ENCODE measurements at places on chromosomes 4 and X.

DNA sequence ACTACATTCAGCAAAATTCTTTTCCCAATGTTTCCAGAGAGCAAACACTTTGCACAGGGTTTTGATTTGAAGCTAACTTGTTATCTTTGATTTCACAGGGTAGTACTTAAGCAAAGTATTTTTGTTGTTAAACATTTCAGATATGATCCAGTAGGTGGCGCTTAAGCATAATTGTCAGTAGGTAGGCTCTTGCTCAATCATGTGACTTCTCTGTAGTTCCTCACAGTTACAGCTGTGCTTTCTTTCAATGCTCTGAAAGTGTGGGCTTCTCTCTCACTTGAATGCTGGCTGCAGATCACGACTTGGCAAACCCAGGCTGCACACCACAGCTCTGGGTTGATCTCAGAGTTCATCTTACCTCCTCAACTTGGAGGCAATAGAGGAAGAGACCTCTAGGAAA is 1016.5 kb downstream of the SH3BGRL start:
- DNase-seq = peak; percentile 60

GRCh38 chr4:5638976-5639375 is 69.4 kb downstream of the EVC2 start:
- DNase-seq = no peak

- no peak for DNase-seq
Observed at GRCh38 chrX:153794897-153795816, 689 bp downstream of the SSR4 start.

DNA sequence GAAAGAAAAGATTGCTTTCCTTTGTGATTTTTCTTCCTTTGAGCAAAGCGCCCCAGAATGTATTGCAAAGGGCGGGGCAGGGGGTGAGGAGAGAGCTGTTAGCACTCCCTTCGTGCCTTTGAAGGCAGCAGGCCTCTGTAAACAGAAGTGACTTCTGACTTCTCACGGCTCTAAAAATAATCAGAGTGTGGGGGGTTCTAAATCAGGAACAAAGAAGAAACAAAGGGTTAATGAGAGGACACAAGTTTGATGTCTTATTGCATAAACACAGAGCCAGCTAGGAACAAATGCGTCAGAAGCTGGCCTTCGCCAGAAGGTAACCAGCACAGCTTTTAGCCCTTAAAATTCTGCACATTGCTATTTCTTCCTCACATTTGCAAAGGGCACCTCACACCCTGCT is 626.2 kb downstream of the MID1IP1 start:
- DNase-seq = no peak

- no peak for DNase-seq
Observed at GRCh38 chrX:137425986-137426385, 139.9 kb upstream of the ZIC3 start.

DNA sequence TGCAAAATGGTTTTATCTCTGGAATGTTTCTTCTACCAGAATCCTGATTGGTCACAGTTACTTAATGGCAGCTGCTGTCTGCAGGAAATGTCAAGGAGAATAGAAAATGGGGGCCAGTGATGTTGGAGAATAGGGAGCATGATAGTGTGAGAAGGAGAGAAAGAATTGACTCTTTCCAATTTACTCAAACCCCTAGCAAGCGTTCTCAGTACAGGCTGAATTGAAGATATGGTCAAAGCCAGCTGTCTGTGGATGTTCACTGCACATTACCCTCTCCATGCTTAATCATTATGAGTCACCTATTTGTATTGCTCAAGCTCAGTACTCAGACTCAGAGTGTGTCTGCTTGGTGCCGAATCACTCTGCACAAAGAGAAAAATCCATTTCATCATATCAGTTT is 57.8 kb upstream of the FAM47B start:
- no peak for DNase-seq

GRCh38 chr4:107711831-107712230 is 8.2 kb downstream of the PAPSS1 start:
- no peak for DNase-seq

GRCh38 chr4:153023139-153023538 is 87.0 kb downstream of the FHDC1 start:
- no peak for DNase-seq

GRCh38 chr4:41750626-41751448 is 2.3 kb upstream of the PHOX2B start:
- DNase-seq = no peak

DNA sequence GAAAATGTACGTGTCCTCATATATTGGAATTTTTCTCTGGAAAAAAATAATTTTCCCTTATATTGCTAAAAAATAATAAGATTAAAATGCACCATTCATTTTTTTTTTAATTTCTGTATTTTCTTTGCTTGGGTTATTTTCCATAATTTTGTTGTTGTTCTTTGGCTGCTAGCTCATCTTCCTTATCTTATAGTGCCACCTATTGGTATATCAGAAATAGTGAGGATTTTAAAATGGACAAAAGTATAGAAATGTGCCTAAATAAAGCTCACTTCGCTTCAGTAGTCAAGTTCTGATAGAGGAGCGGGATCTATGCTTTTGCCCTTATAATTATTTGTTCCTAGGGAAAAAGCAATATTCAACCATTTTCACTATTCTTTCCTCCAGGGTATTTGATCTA is 134.8 kb downstream of the NAP1L3 start:
- peak; percentile 36 for DNase-seq

Data from KBM-7 (cell line).